ENCODE measurements at places on chromosomes 2 and 18. TPM values are rescaled to one million over a fixed set of nuclear protein-coding genes. Genes with fewer than 3 reads are reported as not detected.

DNA sequence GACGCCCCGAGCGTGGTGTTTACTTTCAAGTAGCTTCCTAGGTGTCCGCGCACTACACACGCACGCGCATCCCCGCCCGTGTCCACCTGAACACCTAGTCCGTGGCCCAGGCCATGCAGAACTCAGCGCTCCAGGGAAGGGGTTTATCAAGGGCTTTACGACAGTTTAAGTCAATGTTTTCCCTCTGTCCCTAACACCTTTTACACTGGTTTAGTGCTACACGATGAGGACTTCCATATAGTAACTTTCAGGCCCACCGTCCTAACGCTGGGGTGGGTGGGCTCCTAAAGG, 1.4 kb upstream of the BCL2 start:
- DNase-seq, result peak; percentile 64

DNA sequence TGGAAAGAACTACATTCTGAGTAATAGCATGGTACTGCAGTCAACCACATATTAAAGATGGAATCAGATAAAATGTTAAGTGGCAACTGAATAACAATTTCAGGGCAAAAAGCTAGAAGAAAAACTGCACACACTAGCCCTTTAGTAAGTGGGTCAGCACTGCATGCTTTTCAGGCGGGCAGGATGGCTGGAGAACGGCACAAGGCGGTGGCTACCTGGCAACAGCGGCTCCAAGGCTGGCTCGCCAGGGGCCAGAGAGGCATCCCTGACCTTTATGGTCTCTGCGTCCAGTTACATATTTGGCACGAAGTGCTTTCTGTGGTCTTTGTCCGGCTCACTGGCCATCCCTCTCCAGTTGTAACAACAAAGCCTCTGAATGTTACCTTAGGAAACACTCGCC, 226.7 kb downstream of the MYT1L start:
- DNase-seq, result no peak

DNA sequence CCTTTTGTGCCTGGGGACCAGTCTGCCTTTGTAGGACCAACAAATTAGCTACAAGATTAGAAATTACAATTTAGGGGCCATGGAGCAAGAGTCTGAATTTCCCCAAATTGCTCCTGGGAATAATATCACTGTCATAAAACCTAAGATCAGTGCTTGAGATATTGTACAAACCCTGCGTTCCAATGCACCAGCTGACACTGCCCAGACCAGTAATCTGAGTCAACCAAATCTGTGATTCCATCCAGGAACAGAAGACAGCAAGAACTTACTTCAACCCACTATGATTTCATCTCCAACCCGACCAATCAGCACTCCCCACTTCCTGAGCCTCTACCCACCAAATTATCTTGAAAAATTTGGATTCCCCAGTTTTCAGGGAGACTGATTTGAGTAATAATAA, 1305.0 kb upstream of the NRXN1 start:
- DNase-seq, result no peak

- no peak for DNase-seq
These were observed 410.8 kb upstream of the REG3G start for GRCh38 chr2:78614726-78615125.

- DNase-seq, result no peak
These were observed 333.8 kb downstream of the ALK start for GRCh38 chr2:29587402-29588190.

- DNase-seq, result no peak
These were observed 85.3 kb upstream of the SULT1C3 start for GRCh38 chr2:108154366-108155061.

- no peak for DNase-seq
These were observed 28.1 kb downstream of the ASAP2 start for GRCh38 chr2:9234680-9235146.

DNA sequence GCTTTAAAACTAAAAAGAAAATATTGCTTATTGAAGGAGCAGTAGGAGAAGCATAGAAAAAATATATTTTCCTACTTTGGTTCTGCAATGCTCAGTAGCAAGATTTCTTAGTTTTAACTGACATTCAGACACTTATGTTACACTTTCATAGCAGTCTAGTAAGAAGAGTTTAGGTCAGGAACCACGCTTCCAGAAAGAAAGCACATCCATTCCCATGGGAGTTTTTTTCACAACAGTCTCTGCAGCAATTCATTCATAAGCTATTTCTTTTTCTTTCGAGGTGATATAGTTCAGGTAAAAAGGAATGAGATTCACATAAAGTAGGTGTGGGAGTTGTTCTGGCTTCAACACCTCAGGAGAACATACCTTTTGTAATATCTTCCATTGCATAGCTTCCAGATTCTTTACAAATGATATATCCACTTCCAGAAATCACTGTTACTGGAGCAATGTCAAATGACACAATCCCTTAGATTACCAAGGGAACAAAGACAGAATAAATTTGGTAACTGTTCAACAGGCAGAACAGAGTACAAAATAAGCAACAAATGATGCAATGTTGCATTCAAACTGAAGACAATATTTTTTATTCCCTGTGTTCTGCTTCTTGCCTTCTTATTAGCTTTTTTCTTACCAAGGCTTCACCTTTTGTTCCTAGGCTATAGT, 95.2 kb upstream of the GULP1 start:
- no peak for DNase-seq

DNA sequence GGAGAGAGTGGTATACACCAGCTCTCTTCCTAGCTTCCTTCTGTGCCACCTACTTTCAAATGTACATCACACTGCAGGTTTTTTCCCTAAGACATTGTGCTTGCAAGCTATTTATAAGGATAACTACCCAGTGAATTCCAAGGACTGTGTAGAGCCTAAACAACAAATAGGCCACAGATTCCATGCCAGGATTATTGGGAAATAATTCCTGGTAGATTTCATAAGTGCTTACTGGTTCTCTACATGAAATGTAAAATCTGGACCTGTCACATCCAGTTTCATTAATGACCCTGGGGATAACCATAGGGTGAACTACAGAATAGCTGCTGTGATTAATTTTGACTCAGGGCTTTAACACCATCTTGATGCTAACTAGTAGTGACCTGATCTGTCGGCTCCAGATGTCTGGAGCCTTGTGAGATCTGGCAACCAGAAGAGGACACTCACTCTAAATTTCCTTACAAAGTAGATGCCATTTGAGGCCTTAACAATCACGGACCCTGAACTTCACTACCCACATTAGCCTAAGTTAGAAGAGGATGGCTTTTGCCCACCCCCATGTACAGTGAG, 34.3 kb upstream of the LGALSL start:
- DNase-seq, result no peak

- DNase-seq, result no peak
These were observed 16.1 kb downstream of the SUPT7L start for GRCh38 chr2:27647289-27647688.

- DNase-seq, result no peak
These were observed 310.4 kb upstream of the CCDC68 start for GRCh38 chr18:55269622-55270021.

- DNase-seq, result no peak
These were observed 190.4 kb downstream of the NCK2 start for GRCh38 chr2:105935063-105935462.

DNA sequence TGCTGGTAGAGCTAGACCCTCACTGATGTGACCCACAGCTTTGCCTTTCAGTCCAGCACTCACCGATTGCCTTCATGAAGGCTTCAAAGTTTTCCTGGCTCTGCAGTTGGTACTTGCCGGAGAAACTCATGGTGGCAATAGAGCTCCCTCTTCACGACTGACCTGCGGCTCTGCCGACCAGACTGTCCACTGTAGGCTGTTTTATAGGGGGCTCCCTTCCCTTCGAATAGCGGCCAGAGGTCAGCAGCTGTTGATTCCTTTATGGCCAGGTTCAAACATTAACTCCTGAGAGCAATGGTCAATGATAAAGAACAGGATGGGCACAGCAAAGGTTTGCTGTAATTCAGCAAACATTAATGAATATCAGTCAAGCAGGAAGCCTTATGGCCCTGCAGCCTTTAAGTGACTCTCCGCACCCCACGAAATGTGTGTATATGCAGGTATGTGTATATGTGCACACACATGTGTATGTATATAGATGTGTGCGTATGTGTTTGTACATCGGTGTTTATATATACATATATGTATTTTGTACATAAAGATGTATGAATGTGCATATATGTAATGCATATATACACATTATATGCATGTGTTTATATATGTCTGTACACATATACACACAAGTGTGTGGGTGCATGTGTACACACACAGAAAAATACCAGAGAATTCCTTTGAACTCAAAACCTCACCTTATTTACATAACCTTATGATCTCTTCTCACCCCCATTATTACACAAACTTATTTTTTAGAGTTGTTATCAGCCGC, at the start of gene FABP1:
Gene FABP1 (minus strand): TSS at position 175 of the 766 bp plus-strand sequence. CDS start 45 bp downstream, at position 130.
- DNase-seq, result no peak

DNA sequence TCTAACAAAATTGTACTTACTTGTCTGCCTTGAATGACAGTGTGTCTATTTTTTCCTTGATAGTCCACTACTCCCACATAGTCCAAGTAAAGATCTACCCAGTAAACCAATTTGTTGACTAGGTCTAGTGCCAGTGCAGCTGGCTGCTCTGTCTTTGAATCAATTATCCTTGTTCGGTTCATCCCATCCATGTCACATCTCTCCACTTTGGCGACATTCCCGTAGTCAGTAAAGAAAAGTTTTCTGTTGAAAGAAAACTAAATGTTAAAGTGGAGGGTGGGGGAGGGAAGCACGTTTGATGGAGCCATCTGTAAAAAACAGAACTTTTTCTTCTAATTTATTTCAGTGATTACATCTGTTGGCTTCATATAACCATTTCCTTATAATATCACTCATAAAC, 1068.8 kb downstream of the LRP1B start:
- DNase-seq, result no peak

GRCh38 chr2:231243866-231244265, 45.4 kb downstream of the ARMC9 start:
- peak; percentile 55 for DNase-seq

GRCh38 chr18:13309748-13310670, 91.4 kb downstream of the LDLRAD4 start:
- no peak for DNase-seq

- no peak for DNase-seq
These were observed 49.8 kb downstream of the DYSF start for GRCh38 chr2:71502941-71503738.

CYP1B1 gene
- 118 TPM for total RNA-seq

CHRNA1 gene
- total RNA-seq, result not detected

TGFA gene
- 3.7 TPM for total RNA-seq

ALK gene
- 0.06 TPM for total RNA-seq

TRPM8 gene
- not detected for total RNA-seq

DIPK1C gene
- total RNA-seq, result not detected

KIF5C gene
- total RNA-seq, result 2.4 TPM

UGT1A7 gene
- total RNA-seq, result not detected

MC2R gene
- not detected for total RNA-seq

ACVR1 gene
- total RNA-seq, result 30.3 TPM

CFAP65 gene
- total RNA-seq, result 3.5 TPM

All from uterus (tissue), 4 donors.